B cell (primary cell): ENCODE measurements at places on chromosomes 4 and X. TPM values are rescaled to one million over a fixed set of nuclear protein-coding genes. Genes with fewer than 3 reads are reported as not detected.
A peak's percentile ranks its signal among the peaks of the same experiment; 100 is the strongest.

DNA sequence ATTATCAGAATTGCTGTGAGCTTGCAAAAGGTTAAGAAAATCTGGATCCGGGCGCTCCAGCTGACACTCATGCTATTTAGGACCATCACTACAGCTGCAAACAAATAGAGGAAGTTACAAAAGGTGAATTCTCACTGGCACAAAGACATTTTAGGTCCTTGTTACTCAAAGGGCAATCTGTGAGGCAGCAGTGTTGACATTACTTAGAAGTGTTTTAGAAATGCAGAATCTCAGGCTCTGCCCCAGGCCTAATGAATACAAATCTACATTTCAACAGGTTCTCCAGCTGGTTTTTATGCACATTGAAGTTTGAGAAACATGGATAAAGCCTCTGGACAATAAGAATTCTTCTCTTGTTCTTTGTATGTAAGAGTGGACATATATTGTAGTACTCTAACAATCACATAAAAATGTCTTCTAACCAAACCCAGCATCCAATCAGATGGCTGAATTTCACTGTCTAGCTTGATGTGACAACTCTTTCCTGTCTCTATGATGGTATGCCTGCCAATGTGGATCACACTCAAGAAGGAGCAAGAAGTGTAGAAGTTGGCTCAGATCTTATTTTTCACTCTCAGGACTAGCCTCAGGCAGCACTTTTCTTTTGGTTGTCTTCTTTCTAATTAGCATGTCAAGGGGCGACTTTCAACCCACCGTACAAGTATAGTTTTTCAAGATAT, 18.8 kb downstream of the SLC7A11 start:
- H3K4me3 ChIP-seq = no peak overlapping the region
- no peak for DNase-seq
- no peaks in the 10 kb centered on the region for H3K27me3 ChIP-seq

DNA sequence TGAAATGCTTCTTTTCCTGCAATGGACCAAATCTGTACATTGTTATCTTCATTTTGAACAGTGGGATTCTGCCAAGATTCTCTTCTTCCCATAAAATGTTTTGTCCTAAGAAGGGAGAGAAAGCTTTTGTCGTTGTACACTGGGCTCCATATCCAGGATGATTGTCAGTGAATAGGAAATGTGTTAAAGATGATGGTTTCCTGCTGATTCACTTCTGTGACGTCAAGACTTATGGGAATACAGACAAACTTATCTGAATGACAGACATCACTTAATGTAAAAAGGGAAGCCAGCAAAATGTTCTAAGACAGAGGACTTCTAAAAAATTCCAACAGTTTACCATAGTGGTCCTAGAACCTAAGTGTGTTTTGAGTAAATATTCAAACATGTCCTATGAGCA, 53.7 kb upstream of the HPF1 start:
- no peaks in the 10 kb centered on the region for H3K36me3 ChIP-seq
- no peaks in the 10 kb centered on the region for H3K27me3 ChIP-seq
- no peak overlapping the region for H3K4me3 ChIP-seq
- no peaks in the 10 kb centered on the region for H3K4me1 ChIP-seq
- DNase-seq = no peak
- no peak overlapping the region for H3K27ac ChIP-seq

DNA sequence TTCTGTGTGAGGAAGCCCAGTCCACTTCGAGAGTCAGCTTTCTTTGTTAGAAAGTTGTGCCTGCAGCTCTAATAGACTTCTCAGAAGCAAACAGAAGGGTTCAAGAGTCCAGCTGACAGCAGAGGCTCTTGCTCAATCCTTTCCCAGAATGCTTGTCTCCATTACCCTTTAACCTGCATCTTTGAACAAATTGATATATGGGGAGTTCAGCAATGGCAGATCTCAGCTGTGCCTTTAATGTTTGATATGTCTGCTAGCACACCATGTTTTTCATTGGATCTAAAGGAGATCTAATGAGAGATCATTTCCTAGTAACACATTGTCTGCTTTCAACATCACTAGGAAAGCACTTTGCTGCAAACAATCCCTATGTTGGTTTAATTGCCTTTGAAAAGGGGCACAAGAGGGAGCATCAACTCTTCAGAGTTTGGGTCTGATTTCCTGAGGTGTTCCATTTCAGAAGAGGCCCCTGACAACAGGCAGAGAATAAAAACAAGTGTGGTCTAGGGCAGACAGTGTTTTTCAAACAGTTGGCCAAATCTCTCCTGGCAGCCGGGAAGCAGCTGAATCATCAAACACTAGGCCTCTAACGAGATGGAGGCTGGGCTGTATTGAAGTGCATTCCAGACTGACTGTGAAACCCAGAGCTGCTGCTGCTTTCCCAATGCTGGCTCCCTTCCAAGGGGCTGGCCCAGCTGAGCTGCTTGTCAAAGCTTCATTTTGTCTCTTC, 55.5 kb downstream of the LUZP4 start:
- no peak for DNase-seq
- no peaks in the 10 kb centered on the region for H3K4me1 ChIP-seq
- no peaks in the 10 kb centered on the region for H3K27me3 ChIP-seq
- no peak overlapping the region for H3K4me3 ChIP-seq
- no peak overlapping the region for H3K27ac ChIP-seq

- no peaks in the 10 kb centered on the region for H3K36me3 ChIP-seq
- H3K27ac ChIP-seq = no peak overlapping the region
- no peaks in the 10 kb centered on the region for H3K4me1 ChIP-seq
- H3K27me3 ChIP-seq = no peaks in the 10 kb centered on the region
- no peak overlapping the region for H3K4me3 ChIP-seq
Measured at GRCh38 chr4:134327274-134328122, 125.9 kb upstream of the PABPC4L start.

The LONRF3 gene
- 0.07 and 0.13 TPM in 2 replicates for polyA plus RNA-seq

The SPACA5 gene
- not detected in 2 replicates for polyA plus RNA-seq

DNA sequence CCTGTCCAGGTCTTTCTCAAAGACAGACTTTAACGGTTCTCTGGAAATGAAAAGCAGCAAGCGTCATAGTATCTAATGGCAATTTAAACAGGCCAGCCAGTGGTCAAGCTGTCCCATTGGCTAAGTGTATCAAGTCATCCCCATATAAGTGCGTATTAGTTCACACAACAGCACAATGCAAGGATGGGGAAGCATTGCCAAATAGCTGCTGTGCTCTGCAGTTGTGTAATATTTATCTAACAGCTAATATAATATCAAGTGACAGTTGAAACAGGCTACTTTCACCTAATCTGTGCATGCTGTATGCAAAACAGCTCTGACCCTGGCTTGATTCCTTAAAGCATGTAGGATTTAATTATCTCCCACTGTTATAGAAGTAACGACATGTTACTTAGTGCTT, 134.8 kb upstream of the PPARGC1A start:
- no peak for DNase-seq
- H3K36me3 ChIP-seq = no peaks in the 10 kb centered on the region
- H3K27me3 ChIP-seq = no peaks in the 10 kb centered on the region
- no peaks in the 10 kb centered on the region for H3K4me1 ChIP-seq
- H3K27ac ChIP-seq = no peak overlapping the region
- H3K4me3 ChIP-seq = no peak overlapping the region

DNA sequence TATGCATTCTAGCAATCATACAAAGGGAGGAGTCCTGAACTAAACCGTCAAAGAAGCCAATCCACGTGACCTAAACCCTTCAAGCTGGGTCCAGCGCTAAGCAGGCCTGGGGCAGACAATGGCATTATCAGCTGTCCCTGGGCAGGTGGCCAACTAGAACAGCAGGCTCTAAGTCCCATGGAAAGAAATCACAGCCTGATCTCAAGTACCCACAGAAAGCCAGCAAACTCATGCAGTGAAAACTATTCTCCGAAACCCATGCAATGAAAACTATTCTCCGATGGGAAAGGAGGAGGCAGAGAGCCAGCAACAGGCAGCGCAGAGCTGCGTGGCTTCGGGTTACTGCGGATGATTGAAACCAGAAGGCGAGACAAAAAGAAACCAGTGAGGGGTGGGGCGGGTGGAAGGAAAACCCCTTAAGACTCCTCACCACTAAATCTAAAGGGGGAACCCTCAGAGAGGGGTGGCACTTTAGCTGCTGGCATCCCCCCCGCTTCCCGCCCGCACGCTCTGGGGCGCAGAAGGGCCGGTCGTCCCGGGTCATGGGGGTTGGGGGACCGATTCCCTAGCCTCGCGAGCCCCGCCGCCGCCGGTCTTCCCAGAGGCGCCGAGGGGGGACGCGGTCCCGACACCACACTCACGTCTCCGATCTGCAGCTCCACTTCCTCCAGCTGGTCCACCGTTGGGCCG, 567 bp downstream of the C4orf46 start:
- peak overlapping the region; percentile 97 for H3K27ac ChIP-seq
- H3K27me3 ChIP-seq = no peaks in the 10 kb centered on the region
- H3K4me1 ChIP-seq = peaks cover 12% of the 10 kb centered on the region
- peak; percentile 84 for DNase-seq

The GYG2 gene
- not detected in 2 replicates for polyA plus RNA-seq

The GPRIN3 gene
- polyA plus RNA-seq = 0.22 and 0.42 TPM in 2 replicates
